Epithelial cell of prostate (primary cell): ENCODE measurements at places on chromosomes 6 and 20.

- no peak for DNase-seq
Measured at GRCh38 chr20:58374027-58374850, 14.8 kb upstream of the VAPB start.

DNA sequence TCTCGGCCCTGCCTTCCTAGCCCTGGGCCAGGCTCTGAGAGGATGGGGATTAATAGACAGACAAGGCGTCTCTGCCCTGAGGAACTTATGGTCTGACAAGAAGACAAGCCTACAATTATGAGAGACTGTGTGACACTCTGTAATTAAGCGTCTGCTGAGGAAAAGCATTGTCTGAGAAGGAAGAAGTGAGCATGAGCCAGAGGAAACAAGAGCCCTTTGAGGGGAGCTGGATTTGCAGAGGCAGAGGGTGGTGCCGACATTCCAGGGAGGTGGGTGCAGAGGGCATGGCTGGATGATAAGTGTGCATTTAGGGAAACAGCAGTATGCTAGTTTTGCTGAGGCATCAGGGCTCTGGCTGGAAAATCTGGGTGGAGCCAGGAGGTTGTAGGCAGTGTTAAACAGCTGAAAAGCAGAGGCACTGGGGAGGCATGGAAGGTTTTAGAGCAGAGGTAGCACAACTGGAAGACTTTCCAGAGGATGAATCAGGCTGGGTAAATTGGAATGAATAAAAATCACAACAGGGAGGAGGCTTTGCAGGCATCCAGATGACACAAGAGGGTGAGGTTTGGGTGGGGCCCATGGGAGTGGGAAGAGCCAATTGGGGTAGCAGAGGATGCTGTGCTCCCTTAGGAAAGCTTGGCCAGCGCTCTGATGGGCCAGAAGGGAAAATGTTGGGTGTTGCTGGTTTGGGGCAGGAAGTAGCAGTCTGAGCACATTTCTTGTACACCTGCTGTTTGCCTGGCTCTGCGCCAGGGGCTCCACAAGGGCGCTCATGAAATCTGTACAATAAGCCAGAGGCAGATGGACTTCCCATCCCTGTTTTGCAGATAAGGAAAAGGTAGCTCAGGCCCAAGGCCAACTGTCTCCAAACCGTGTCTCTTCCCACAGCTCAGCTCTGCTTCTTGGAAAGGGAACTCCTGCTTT, 74.0 kb upstream of the MYL9 start:
- DNase-seq: no peak

DNA sequence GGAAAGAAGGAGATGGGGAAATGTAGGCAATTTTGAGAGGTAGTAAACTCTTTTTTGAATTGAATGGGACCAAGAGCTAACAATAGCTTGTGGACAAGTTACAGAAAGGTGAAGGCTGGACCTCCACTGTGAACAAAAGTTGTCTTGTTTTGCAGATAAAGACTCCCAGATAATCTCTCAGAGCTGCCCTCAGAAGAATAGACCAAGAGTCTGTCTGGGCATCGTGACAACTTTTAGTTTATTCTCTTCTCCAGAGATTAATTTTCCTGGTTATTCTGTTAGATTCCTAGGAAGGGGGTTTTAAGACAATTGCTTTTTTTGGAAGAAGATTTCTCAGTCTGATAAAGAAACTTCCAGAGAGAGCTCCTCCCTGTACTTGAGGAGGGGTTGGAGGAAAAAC, 161.9 kb downstream of the COL19A1 start:
- DNase-seq: no peak

DNA sequence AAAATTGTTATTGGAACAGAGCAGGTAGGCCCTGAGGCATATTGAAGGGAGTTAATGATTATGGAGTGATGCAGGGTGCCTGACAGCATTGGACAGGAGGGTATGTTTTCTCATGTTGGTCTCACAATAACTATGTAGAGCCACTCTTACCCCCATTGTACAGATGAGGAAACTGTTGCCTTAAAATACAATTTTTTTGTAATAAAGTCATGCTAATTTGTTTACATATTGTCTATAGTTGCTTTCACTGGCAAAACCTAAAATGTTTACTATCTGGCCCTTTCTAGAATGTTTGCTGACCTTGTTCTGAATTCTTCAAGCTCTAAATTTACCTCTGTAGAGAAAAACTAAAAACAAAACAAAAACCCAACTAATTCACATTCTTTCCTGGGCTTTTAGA, 5.7 kb downstream of the ACOT8 start:
- no peak for DNase-seq

GRCh38 chr6:158869826-158870648, 50.9 kb upstream of the EZR start:
- peak; percentile 98 for DNase-seq

DNA sequence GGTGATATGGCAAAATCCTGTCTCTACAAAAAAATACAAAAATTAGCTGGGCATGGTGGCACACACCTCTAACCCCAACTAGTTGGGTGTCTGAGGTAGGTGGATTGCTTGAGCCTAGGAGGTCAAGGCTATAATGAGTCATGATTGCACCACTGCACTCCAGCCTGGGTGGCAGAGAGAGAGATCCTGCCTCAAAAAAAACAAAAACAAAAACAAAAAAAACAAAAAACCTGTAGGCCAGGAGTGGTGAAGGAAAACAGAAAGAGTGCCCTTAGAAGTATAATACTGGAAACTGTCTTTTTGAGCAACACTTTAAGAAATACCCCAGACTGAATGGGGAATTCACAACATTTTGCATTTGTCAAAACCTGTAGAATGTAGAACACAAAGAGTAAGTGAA, 85.3 kb downstream of the JARID2 start:
- DNase-seq: no peak
